ENCODE measurements at places on chromosomes 5 and 9.

DNA sequence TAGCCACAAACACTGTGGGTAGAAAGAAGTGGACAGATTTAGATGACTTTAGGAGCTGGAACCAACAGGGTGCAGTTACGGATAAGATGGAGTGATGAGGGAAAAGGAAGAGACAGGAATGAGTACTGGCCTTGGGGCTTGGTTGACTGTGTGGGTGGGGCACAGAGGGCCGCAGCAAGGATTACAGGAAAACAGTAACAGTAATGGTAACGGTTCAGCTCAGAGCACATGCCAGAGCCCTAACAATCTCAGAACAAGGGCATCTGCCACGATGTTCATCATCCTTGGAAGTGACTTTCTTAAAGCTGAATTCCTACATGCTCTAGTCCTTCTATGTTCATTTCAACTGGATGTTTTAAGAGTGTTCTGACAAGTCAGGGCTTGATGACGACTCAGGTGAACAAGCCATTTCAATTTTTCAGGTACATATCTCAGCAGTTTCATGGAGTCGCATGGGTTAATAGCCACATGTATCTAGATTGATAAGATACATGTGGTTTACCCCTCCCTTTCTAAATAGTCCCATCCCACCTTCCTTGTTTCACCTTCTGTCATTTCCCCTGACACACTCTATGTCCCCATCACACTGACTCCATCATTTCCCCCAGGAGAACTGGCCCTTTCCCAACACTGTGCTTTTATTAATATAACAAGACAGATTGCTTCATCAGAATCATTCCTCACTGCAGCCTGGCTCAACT, 65.0 kb downstream of the CEMIP2 start:
- DNase-seq = no peak

GRCh38 chr9:99366621-99367020, 144.5 kb downstream of the SEC61B start:
- no peak for DNase-seq

GRCh38 chr5:97231025-97231636, 48.1 kb upstream of the RIOK2 start:
- DNase-seq = no peak

DNA sequence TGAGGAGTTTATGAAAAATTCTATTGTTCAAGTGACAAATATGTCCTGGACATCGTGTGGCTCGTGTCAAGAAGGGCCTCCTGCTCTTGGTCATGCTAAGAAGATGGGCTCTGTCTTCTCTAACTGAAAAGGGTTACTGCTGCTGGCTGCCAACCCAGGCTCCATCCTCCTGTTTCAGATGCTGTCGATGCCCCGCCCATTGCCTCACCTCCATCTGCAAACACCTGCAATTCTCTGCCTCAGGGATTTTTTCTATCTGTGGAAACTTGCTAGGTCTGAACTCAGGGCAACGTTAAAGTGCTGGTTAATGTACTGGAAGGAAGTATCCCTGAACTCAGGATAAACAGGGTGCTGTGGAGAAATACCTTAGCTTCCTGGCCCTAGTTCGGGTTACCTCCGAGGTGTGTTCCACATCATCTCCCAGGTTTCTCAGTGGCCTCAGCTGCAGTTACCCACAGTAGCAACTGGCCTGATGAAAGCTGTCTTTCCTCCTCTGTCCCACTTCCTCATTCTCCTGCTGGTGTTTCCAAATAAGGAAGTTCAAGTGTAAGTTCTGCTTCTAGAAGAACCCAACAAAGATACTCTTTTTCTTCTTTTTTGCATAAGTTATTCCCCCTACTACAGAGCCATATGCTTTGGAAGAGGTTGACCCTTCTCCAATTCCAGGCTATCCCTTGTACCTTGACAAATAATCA, 151.7 kb upstream of the SMIM23 start:
- no peak for DNase-seq

GRCh38 chr5:37888476-37888875, 48.6 kb upstream of the GDNF start:
- no peak for DNase-seq

GRCh38 chr5:135433681-135434426, 13.3 kb downstream of the DCANP1 start:
- DNase-seq = no peak

DNA sequence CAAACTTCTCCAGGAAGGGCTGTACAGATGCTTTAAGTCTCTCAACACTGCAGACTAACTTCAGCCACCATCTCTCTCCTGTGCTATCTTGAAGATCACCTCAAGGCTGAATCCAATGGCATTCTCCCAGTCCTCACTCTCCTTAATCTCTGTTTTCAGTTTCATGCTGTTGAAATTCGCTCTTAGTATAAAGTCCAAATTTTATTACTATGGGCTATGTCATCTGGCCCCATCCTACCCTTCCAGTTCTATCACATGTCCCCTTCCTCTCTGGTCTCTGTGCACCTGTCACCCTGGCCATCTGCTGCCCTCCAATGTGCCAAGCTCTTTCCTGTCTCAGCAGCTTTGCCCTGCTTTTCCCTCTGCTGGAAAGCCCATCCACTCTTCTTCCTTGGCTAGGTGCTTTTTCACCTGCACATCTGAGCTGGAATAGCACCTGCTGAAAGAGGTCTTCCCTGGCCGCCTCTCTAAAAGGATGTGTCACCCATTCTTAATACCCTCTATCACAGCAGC, 284.7 kb upstream of the MAP3K1 start:
- no peak for DNase-seq

- DNase-seq = peak; percentile 32
Observed at GRCh38 chr9:89428901-89429890, 68.7 kb downstream of the SEMA4D start.

- DNase-seq = no peak
Observed at GRCh38 chr5:136056336-136056735, 27.5 kb downstream of the TGFBI start.

DNA sequence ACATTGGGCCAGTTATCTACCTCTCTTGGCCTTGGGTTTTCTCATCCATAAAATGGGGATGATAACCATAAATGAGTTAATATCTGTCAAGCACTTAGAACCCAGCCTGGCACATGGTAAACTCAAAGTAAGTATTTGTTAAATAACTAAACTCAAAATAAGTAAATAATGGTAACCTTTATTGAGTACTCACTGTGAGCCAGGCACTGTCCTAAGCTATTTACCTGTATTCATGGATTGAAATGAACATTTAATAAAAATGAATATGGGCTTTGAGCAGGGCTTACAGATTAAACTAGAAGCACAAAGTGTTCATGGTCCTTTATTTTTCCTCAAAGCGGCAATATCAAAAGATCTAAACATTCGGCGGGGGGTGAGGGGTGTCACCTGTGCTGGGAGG, 16.7 kb downstream of the CORO2A start:
- DNase-seq = no peak

DNA sequence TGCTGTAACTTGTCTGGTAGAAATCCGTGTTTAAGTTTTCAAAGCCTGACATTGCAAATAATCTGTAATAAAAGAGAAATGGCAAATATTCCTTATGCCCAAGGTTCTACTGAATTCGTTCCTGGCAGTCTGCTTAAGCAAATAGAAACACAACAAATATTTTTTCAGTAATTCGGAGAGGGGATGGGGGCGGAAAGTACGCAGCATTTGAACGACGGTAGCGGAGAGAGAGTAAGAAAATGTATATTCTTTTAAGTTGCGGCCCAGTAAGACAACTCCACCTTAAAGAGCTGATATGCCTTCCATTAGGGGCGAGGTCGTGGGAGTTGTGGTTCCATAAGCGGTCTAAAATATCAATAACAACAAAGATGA, 569 bp downstream of the YIPF5 start:
- no peak for DNase-seq

DNA sequence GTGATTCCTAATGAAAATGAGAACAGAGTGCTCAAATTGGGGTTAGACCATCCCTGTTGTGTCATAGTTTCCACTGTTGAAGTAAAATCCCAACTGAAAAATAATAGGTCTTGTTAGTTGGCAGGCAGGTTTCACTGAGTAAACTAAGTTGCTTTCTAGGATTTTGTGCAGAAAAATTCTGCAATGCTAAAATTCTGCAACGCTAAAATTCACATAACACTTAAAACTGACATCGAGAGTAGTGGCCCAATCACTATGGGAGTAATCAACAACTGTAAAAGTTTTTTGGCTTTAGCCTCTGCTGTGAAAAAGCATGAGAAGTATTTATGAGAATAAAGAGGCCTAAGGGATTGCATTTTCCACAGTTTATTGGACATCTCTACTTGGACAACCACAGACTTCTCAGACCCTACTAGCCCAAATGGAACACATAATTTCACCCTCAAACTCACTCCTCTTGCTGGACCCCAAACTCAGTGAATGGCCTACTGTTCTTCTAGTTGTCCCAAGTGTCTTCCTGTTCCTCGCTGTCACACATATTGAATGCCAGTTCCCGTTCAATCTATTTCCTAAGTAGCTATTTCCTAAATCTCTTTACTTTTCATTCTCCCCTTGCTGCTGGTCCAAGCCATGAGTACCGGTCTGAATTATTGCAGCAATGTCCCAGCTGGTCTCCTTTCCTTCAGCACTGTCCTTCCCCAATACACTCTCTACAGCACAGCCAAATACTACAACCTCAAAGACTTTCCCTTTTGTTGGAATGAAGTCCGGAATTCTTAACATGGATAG, 355.4 kb downstream of the PDE4D start:
- DNase-seq = no peak

DNA sequence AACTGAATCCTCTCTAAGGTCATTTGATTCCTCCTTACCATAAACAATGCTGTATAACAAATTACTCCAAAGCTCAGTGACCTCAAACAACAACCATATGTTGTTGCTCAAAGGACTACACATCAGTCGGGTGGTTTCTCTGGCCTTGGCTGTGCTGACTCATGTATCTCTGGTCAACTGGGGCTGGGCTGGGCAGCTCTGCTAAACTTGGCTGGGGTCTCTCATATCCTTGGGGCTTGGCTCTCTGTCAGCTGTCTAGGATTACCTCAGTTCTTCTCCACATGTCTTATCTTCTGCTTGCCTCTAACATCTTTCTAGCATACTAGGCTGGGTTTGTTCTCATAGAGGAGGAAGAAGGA, 86.4 kb downstream of the GALNT10 start:
- no peak for DNase-seq

GRCh38 chr5:14101922-14102321, 41.2 kb upstream of the TRIO start:
- DNase-seq = no peak

- DNase-seq = no peak
Observed at GRCh38 chr5:103424026-103424425, 138.6 kb downstream of the NUDT12 start.

DNA sequence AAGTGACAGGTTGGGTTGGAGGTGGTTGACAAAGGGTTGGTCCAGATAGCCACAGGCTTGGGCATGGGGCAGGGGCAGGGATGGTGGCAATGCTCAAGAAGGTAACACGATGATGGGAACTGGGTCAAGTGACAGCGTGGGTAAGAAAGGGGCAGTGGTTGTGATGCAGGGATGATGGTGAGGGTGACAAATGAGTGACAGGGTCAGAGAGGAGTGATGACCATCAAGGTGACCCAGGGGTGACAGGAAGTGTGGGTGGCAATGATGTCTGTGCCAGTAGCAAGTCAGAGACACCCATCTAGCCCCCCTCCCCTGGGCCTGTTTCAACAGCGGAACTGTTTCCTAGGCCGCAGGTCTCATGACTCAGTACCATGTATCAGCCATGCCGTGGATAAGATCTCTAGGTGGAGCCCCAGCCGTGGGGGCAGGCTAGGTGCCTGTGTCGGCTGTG, 20.5 kb downstream of the AQP3 start:
- no peak for DNase-seq

- DNase-seq = no peak
Observed at GRCh38 chr9:130319300-130319699, 53.7 kb downstream of the HMCN2 start.

DNA sequence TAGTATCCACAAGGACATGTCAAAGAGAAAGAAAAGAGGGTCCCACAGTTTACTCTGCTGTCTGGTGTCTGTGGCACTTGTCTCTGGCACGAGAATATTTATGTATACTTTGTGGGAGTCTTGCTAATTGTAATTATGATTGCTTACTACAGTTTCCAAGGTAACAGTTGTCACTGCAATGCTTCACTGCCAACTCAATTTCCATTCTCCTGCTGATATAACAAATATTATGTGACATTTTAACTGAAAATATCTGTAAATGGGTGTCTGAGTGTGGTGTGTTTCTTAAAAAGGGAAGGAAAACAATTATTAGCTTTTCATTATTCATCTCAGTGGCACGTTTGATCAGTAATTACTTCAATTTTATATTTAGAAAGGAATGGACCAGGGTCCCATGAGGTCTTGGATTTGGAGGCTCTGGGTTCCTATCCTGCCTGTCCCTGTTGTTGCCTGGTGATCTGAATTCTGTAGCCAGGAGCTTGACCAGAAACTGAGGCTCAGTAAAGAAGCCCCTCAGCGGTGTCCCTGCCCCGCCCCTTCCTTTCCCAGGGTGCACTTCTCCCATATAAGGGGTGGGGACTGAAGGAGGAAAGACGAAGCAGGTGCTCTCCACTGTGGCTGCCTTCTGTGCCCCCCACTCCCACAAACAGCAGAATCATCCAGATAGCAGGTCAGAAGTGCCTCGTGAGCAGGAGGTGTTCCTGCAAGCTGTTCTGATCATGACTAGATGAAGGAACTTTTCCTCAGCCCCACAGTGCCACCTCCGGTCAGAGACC, 137.3 kb upstream of the KIF2A start:
- no peak for DNase-seq

DNA sequence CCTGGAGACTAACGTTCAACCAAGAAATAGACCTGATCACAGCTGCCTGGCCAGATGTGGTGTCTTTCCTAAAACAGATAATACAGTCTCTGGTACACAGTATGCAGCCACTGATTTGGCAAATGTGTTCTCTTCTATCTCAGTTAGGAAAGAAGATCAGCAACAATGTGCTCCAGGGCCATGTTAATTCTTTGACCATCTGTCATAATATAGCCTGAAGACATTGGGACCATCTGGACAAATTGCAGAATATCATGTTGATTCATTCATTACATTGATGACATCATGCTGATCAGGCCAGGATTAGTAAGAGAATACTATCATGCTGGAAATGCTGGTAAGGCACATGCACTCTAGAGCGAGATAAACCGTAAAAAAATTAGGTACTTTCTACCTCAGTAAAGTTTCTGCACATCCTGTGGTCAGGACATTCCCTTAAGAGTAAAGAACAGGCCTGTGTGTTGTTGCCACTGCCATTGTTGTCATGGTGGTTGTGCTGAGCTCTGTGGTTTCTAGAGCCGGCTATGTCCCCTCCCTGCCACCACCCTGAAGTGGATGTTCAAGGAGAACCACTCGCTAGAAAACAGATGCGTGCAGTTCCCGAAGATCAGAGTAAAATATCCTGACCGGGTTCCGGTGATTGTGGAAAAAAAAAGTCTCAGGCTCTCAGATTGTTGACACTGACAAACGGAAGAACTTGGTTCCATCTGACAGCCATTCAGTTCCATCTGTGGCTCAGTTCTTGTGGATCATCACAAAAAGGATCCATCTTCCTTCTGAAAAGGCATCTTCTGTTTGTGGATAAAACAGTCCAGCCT, 6.4 kb upstream of the JMY start:
- no peak for DNase-seq

Measured in activated T-helper 1 cell treated with anti-CD3 and anti-CD28 coated beads, Interleukin-2, amount 50 U/mL, for 16 hours (primary cell).